EL (cell line): ENCODE measurements at places on chromosomes 4 and X.
A peak's percentile ranks its signal among the peaks of the same experiment; 100 is the strongest.

GRCh38 chr4:10466161-10466560 is 8.9 kb upstream of the ZNF518B start:
- no peak for DNase-seq

- DNase-seq, result peak; percentile 68
These were observed at the start of gene TNIP3 for GRCh38 chr4:121164291-121164690. Gene TNIP3, minus strand, starts transcription at chr4:121164321. Its CDS starts 196 bp downstream, at chr4:121164125.

DNA sequence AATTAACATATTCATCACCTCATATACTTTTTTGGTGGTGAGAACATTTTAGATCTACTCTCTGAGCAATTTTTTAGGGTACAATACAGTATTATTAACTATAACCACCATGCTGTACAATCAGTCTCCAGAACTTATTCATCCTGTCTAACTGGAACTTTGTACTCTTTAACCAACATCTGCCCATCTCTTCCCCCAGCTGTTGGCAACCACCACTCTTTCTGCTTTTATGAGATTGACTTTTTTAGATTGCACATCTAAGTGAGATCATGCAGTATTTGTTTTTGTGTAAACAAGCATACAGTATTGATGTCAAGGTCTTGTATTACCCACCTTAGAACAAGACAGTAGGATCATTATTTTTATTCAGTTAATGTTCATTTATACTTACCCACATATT is 516.8 kb downstream of the RPA4 start:
- DNase-seq, result no peak

GRCh38 chr4:112327965-112328733 is 31.0 kb downstream of the ALPK1 start:
- peak; percentile 54 for DNase-seq

- DNase-seq, result no peak
These were observed 167.9 kb upstream of the ZFP42 start for GRCh38 chr4:187827631-187828030.

- no peak for DNase-seq
These were observed 13.3 kb upstream of the TMEM131L start for GRCh38 chr4:153452658-153453378.

GRCh38 chr4:98838977-98839618 is 89.8 kb downstream of the EIF4E start:
- peak; percentile 21 for DNase-seq

GRCh38 chr4:8915201-8916200 is 43.9 kb upstream of the HMX1 start:
- no peak for DNase-seq

DNA sequence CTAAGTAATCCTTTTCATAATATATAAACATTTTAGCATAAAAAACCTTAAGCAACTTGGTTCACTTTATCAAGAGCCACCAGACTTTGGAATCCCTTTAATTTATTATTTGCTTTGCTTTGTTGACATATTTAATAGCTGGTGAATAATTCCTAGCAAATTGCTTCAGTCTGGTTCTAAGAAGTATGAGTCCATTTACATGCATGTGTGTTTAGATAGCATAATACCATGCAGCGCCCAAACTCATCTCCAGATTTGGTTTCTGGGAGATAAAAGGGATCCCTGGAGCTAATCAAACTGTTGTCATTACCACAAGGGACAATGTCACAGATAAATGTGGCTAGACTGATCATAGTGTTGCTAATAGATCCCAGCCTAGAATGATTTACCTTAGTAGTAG is 111.8 kb downstream of the TMEM144 start:
- DNase-seq, result peak; percentile 18

DNA sequence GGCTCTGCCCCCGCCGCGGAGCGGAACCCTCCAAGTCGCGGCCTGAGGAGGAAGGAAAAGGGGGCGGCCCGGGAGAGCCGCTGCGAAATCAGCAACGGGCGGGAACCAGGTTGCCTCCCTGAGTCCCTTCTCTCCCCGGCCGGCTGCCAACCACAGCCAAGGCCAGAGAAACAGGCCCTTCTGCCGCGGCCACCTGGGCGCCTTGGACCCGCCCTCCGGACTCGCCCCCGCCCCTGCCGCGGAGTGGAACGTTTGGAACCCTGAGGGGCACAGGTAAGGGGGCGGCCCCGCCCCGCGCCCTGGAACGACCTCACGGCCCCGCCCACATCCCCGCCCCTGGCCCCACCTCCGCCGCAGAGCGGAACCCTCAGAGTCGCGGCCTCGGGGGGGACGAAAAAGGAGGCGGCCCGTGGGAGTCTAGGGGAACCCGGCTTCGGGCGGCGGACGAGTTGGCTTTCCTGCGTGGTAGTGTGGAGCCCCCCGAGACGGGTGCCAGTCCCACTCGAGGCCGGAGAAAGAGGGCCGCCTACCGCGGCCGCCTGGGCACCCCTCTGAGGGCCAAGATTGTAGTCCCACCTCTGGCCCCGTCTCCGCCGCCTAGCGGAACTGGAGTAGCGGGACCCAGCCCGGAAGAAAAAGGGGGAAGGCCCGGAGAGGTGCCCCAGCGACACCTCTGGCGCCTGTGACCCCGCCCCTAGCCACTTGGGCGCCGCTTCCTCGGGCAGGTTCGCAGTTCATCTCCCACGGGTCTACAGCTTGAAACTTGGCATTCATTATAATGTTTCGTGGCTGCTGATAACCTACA is 669 bp upstream of the PHKA2 start:
- DNase-seq, result peak; percentile 74

DNA sequence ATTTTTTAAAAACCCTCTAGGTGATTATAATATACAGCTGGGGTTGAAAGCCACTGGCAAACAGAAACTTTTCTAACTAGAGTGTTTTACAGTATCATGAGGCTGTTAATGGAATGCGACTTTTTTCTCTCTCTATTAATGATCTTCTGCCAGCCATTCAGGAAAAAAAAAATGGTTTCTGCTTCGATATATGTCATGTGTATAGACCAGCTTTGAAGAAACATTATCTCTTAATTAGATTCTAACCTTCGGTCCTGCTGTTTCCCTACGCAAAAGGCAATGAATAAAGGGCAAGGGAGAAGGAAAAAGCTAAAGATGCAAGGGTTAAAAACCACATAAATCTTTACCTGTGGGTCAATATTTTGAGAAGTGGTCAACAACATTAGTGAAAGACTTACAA is 1662.1 kb upstream of the TENM3 start:
- no peak for DNase-seq

- DNase-seq, result peak; percentile 37
These were observed 3.0 kb downstream of the RBPJ start for GRCh38 chr4:26323821-26324220.

DNA sequence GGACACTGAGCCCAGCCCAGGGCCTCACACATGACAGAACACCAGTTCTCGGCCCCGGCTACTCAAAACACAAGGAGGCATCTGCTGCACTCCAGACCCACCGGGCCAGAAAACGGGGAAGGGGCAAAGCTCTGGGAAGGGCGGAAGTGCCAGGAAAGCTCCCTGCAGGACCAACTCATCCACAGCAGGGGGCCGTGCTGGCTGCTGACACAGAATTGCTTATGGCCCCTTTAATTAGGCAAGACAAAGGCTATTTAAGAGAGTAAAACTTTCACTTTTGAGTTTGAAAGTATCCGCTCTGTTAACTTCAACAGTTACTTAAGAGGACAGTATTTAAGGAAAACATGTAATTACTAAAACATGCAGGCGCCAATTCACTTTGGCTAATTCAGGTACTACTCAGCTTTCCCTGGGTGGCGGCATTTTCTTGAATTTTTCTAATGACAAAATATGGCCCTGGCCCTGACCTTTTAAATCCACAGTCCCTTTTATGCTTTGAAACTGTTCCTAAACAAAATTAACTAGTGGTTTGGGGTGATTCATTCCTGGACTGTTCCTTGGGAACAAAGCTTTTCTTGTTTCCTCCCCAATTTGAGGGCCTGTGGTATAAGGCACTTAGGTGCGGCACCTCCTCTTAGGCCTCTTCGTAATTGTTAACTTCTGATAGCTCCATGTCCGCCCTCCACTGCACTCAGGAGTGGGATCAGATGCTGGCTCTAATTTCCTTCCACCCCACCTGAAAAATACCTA is 40.4 kb downstream of the NSG1 start:
- DNase-seq, result no peak

DNA sequence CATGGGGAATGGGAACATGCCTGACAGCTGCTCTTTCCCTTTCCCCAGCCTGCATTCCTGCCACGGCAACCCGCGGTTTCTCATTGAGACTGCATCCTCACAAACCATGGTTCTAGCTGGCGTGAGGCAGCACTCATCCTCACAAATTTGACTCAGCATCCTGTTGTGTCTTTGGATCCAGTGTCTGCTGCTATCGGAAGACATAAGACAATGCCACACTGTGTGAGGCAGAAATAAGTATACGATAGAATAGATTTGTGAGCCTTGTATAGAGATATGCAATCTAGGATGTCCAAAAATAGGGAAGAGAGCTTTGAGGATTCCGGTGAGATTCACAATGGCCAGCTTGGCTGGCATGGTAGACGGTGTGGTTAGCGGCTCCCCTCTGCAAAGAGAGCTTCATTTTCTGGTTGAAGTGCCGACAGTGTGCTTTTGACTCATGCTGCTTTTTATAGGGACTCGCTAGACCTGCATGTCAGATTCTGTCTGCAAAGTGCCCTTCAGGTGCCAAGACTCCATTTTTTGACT is 161.3 kb upstream of the PSAPL1 start:
- no peak for DNase-seq

DNA sequence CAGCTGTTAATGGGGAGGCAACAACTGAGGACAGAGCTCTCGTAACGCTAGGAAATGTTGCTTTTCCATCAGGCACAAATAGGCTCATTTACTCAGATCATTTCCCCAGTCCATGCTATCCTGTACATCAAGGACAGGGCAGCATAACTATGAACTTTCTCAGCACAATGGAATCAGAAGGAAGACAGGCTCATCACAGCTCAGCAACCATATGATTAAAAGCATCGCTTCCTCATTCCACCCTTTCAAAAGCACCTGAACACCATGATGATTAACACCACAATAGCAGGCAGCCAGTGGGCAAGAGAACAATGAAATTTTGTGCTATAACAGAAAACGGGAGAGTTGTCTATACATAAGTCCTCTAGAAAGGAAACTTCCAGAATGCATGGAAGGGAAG is 297.8 kb downstream of the ZNF674 start:
- no peak for DNase-seq

DNA sequence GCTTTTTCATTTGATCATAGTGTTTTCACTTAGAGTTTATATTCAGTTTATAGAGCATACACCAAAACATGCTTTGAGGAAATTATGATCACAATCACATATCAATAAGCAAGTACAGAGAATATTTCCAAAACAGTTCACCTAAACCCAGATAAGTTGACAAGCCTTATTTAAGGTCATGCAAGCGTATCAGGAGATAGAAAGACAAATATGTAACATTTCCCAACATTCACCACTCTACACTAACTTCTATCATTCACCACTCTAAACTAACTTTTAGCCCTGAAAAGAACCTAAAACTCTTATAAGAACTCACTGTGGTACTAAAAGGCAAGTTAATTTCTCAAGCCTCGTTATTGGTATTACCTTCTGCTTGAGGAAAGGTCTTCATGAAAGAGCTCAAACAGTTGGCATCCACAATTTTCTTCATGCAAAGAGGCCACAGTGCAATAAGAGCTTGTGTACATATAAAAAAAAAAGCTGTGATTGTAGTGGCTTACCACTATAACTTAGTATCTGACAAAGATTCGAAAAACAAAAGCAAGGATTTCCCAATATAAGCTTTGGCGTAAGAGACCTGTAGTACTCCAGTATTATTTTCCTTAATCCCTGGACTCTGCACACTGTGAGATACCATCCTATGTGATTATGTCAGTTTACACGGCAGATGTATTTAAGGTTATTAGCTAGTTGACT is 903.3 kb downstream of the STIM2 start:
- no peak for DNase-seq

- no peak for DNase-seq
These were observed 106.0 kb upstream of the ARHGAP24 start for GRCh38 chr4:85368932-85369331.

DNA sequence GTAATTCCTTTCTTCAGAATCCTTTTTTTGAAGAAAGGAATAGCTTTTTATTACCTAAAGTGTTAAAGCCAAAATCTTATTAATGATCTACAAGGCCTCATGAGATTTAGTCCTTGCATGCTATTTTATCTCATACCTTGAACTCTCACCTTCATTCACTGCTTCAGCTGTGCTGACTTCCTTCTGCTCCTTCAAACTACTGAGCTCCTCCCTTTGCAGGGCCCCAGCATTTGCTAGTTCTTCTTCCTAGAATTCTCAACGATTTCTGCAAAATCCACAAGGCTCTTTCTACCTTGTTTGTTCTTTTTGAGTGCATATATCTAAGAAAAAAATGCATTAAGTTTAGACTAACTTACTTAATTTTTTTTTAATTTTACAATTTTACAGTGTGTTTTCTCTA is 619.5 kb downstream of the EPHA5 start:
- DNase-seq, result no peak

GRCh38 chr4:8325291-8325973 is 55.9 kb downstream of the HTRA3 start:
- DNase-seq, result peak; percentile 13

DNA sequence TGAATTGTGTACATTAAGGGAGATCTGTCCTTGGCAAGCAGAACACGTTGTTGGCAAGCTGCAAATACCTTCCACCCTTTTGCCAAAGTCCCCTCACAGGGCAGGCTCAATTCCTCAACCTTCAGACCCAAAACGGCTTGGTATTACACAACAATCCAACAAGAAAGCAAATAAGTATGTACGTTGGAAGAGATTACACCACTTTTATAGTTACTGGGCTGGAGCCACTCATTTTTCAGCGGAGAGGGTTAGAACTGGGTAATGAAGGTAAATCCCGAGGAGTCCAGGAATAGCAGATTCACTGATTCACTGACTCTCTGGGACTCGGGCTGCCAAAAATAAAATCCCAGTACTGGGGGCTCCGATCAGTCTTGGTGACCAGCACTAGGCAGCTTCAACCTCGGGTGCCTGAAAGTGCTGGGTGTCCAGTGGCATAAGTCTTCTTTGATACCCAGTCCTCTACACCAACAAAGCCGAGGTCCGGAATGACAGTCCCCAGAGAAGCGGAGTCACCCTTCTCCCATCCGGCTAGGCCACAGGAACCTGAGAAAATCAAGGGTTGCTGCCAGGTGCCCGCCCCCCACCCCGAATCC is 587 bp downstream of the TIMM8A start:
- peak; percentile 17 for DNase-seq

- no peak for DNase-seq
These were observed 33.5 kb downstream of the SCD5 start for GRCh38 chr4:82765134-82765533.

DNA sequence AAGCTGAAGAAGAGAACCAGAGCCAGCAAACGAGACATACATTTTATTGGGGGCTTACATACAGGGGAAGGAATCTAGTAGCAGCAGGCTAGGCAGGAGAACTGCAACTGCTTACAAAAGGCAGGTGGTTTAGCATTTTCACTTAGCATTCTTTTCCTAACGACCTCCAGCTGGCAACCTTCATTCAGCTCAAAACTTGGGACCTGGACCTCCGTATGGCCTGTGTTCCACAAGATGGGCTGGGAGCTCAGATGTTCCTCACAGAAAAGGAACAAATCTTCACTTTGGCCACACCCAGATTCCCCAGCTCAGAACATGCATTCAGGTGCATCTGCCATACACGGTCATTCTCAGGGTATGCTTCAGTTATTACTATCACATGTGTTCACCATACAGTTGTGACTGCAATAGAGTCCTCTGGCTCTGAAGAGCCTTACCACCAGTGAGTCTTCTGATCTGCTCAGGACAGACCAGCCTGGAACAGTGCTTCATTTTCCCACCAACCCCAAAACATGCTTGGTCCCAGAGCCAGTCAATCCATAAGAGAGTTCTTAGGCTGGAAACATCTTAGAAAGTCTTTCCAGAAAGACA is 29.6 kb upstream of the AP1AR start:
- no peak for DNase-seq

GRCh38 chr4:125155251-125155650 is 159.5 kb upstream of the FAT4 start:
- DNase-seq, result no peak

GRCh38 chr4:2994917-2995316 is 31.5 kb downstream of the GRK4 start:
- no peak for DNase-seq
